ENCODE measurements at places on chromosomes 3 and 15. TPM values are rescaled to one million over a fixed set of nuclear protein-coding genes. Genes with fewer than 3 reads are reported as not detected.

DNA sequence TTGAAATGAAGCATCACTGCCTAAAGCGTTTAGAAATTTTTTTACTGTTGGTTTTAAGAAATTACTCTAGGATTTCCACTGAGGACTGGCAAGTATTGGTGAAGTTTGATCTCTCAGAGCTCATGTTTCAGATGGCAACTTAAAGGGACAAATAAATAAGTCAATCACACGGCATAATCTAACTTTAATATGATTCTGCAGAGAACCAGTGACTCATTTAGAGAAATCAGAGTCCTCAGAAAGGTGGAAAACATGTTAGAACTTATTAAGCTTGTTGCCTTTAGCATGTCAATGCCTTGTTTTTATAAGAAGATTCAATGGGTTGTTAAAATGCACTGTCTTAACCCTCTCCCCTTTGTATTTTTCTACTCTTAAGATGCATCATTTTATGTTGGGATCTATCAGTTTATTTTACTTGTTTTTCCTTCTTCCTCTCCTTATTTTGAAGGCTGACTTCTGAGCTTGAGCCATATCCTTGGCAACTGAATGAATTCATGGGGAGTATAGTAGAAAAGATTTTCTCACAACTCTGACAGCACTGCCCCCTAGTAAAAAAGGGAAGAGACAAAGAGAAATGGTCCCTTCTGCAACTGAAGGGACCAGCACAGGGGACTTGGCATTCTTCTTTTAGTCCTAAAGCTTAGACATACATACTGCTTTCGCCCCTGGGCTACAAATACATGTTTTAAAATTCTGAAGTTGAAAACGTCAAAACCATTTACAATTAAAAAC lies 431.2 kb downstream of the LPP start:
- H3K4me3 ChIP-seq, result no peak overlapping the region
- DNase-seq, result no peak
- H3K4me1 ChIP-seq, result peaks cover 8% of the 10 kb centered on the region
- H3K27me3 ChIP-seq, result no peaks in the 10 kb centered on the region

GRCh38 chr3:177351757-177352158 lies 154.5 kb upstream of the TBL1XR1 start:
- H3K4me1 ChIP-seq, result peaks cover 24% of the 10 kb centered on the region
- no peak overlapping the region for H3K27ac ChIP-seq
- no peak overlapping the region for H3K4me3 ChIP-seq
- DNase-seq, result no peak
- no peaks in the 10 kb centered on the region for H3K36me3 ChIP-seq

DNA sequence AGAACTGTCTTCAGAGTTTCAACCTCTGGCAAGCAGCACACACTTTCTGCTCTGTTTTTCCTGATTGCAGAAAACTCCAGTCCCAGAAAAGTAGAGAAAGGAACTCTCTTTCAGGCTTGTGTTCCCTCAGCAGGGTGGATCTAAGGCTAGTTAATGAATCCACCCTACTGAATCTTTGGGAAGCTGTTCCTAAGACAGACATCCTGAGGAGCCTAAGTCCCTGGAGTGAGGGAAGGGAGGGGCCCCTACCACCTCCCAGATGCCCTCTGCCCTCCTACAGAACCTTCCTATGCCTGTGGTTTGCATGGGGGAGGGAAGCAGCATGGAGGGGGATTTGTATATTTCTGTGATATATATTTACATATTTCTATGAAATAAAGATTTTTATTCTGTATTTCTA lies 124.4 kb downstream of the ANO10 start:
- H3K36me3 ChIP-seq, result peaks cover 4% of the 10 kb centered on the region
- H3K27me3 ChIP-seq, result no peaks in the 10 kb centered on the region
- H3K27ac ChIP-seq, result peak overlapping the region; percentile 67

GRCh38 chr3:19148768-19149091 lies 420 bp downstream of the KCNH8 start:
- H3K36me3 ChIP-seq, result no peaks in the 10 kb centered on the region
- no peak for DNase-seq
- H3K4me3 ChIP-seq, result no peak overlapping the region
- peaks cover 7% of the 10 kb centered on the region for H3K27me3 ChIP-seq
- H3K27ac ChIP-seq, result no peak overlapping the region
- peaks cover 7% of the 10 kb centered on the region for H3K4me1 ChIP-seq

DNA sequence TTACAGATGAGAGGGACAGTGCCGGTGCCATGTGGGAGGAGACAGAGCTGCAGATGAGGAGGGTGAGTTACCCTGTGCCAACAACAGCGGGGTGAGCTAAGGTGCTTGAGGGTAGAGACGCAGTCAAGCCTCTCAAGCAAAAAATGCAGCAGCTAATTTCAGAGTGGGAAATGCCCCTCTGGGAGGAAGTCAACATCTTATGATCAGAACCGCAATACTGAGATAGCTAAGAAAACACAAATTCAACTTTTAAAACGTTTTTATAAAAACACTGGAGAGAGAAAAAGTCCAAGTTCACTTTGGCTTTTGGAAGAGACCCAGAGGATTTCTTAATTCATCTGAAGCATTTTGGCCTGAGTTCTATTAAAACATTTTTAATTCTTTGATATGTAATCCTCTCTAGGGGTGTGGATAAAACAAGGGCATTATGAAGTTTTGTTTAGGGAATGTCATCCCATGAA lies 319.2 kb downstream of the SLC9A9 start:
- peaks cover 2% of the 10 kb centered on the region for H3K27me3 ChIP-seq
- H3K27ac ChIP-seq, result no peak overlapping the region
- no peaks in the 10 kb centered on the region for H3K4me1 ChIP-seq

DNA sequence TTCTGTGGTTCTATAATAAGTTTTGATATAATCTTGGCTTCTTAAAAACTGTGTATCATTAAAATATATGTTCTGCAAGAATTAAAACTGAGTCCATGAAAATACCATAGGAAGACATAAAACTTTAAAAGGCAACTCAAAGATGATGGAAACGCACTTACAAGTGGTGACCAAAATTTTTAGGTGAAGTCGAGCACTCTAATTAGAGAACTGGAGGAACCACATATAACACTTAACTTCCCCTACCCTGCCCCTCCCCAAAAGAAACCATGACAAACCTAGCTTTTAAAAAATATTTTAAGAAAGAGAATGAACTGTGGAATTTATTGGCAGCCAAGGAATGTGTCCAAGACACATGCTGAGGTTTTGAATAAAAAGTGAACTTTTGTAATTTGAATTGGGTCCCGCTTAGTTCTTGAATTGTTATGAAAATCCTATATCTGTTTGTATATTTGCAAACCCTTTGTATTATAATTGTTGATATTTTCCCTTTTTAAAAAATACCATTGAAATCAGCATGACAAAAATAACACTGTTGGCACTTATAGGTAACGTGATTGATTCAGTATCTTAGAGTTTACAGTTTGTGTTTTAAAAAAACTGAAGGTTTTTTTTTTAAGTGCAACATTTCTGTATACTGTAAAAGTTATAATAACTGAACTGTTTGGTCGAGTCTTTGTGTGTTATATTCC lies 7.7 kb downstream of the NR2F2 start:
- no peak for DNase-seq
- H3K36me3 ChIP-seq, result peaks cover 95% of the 10 kb centered on the region
- peaks cover 20% of the 10 kb centered on the region for H3K27me3 ChIP-seq
- peak overlapping the region; percentile 94 for H3K4me3 ChIP-seq
- peaks cover 56% of the 10 kb centered on the region for H3K4me1 ChIP-seq

The MOBP gene
- total RNA-seq, result not detected

The VIPR1 gene
- not detected for total RNA-seq

The CDV3 gene
- total RNA-seq, result 192 TPM

The SEMA4B gene
- total RNA-seq, result 5.5 TPM

DNA sequence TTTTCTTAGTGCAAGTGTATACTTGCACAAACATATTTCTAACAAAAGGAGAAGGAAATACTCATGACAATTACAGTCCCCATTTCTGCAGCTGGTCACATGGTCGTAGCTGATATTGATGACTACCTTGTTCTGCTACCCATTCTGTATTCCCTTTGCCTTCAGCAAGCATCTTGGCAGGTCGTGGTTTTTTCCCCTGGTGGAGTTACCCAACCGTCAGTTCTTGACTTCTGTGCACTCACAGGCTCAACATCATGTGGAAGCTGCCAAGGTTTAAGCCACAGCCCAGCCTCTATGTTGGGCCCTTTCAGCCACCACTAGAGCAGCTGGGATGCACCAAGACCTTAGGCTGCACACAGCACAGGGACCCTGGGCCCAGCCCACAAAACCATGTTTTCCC lies 56.1 kb downstream of the VGLL3 start:
- H3K27ac ChIP-seq, result no peak overlapping the region
- peaks cover 19% of the 10 kb centered on the region for H3K36me3 ChIP-seq
- H3K27me3 ChIP-seq, result no peaks in the 10 kb centered on the region
- DNase-seq, result no peak
- no peak overlapping the region for H3K4me3 ChIP-seq
- peaks cover 69% of the 10 kb centered on the region for H3K4me1 ChIP-seq

GRCh38 chr3:192577271-192577670 lies 150.1 kb downstream of the FGF12 start:
- H3K4me1 ChIP-seq, result no peaks in the 10 kb centered on the region
- H3K36me3 ChIP-seq, result no peaks in the 10 kb centered on the region
- no peaks in the 10 kb centered on the region for H3K27me3 ChIP-seq
- no peak for DNase-seq

The GMPS gene
- 59.2 TPM for total RNA-seq

The DGKG gene
- total RNA-seq, result 0.30 TPM

DNA sequence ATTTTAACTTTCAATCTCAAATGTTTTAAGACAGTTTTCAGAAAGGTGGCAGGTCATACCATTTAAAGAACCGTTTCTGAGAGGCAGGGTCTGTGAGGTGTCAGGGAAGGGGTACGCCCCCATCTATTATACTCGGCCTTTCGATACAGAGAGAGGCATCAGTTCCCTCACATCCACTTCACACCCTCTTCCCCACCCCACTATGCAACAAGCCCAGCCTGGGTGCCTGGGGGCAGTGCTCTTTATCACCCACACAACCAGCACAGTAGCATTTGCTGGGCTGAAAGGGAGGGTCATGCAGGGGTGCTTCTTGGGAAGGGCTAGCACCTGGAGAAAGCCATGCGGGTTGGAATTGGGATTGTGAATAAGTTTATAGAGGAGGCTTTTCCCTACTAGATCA lies 56.0 kb upstream of the KCNMB2 start:
- DNase-seq, result no peak
- no peaks in the 10 kb centered on the region for H3K36me3 ChIP-seq
- no peaks in the 10 kb centered on the region for H3K27me3 ChIP-seq

The NR2F2 gene
- 154 TPM for total RNA-seq

DNA sequence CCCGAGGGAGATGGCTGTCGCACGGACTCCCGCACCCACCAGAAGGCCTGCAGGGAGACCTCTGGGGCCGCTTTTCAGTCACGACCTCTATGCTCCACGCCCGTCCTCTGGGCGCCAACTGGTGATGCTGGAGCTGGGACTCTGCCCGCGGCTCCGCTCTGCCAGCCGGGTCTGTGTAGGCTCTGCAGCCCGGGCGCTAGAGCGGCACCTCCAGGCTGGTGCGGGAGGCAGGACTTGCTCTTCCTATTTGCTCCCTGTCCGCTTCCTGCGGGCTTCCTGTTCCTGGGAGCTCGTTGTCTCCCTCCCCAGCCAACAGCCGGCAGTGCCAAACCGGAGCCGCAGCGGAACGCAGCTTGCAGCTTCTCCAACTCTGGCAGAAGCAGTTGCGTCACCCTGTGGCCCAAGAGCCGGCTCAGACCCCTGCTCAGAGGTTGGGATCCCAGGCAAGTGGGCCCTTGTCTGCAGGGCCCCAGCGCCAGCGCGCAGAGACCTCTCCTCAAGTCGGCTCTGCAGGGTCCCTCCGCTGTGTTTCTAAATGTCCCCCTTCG lies 285.9 kb downstream of the XXYLT1 start:
- no peaks in the 10 kb centered on the region for H3K4me1 ChIP-seq
- peak; percentile 30 for DNase-seq
- H3K27me3 ChIP-seq, result peaks cover 26% of the 10 kb centered on the region
- no peak overlapping the region for H3K27ac ChIP-seq

DNA sequence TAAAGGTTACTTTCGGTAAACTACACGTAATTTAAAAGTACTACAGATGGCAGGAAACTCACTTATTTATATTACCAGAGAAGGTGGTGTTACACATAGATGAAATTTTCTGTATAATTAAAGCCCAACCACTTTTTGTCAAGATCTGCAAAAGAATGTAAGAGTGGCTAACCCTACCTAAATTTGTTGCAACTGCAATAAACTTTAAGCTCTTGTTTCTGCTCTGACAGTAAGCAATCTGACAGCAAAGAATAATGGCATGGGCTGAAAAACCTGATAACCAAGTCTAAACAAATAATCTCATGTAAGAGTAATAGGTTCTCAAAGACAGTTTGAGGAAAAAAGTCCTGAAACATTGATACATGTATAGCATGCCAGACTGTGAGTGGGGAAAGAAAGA lies 897.3 kb downstream of the TUSC7 start:
- H3K4me3 ChIP-seq, result no peak overlapping the region
- no peaks in the 10 kb centered on the region for H3K36me3 ChIP-seq
- H3K27me3 ChIP-seq, result peaks cover 3% of the 10 kb centered on the region
- H3K27ac ChIP-seq, result no peak overlapping the region

The ZNF639 gene
- total RNA-seq, result 27.2 TPM

The SERPINI1 gene
- 3.8 TPM for total RNA-seq

GRCh38 chr3:135149707-135150681 lies 354.9 kb downstream of the EPHB1 start:
- H3K27ac ChIP-seq, result no peak overlapping the region
- no peak for DNase-seq
- no peaks in the 10 kb centered on the region for H3K4me1 ChIP-seq
- no peak overlapping the region for H3K4me3 ChIP-seq

DNA sequence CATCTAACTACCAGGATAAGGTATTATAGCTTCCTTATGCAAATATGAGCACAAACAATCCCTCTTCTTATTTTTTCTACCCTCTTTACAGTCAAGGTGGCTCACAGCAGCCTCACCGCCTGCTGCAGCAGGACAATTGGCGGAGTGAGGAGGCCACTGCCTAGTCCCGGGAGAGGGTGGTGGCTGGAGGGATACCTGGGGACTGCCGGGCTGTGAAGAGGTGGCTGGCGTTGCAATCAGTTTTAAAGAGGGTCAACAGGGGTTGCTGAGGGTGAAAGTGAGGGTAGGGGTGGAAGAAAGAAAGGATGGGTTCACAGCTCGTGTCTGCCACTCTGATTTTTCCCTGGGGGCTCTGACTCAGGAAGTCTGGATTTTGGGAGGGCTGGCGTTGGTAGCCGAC lies 105.1 kb upstream of the SLC6A6 start:
- no peaks in the 10 kb centered on the region for H3K4me1 ChIP-seq
- no peaks in the 10 kb centered on the region for H3K36me3 ChIP-seq
- H3K4me3 ChIP-seq, result no peak overlapping the region
- peaks cover 20% of the 10 kb centered on the region for H3K27me3 ChIP-seq
- no peak for DNase-seq

The DLL4 gene
- 0.16 TPM for total RNA-seq

The GOLGA8J gene
- not detected for total RNA-seq

GRCh38 chr3:55198554-55198953 lies 270.7 kb upstream of the LRTM1 start:
- peak; percentile 96 for DNase-seq
- peaks cover 19% of the 10 kb centered on the region for H3K36me3 ChIP-seq
- no peaks in the 10 kb centered on the region for H3K27me3 ChIP-seq
- H3K4me3 ChIP-seq, result peak overlapping the region; percentile 4
- H3K27ac ChIP-seq, result peak overlapping the region; percentile 83
- H3K4me1 ChIP-seq, result peaks cover 71% of the 10 kb centered on the region

Measured in HFFc6 (cell line).